Fibroblast of the aortic adventitia (primary cell): ENCODE measurements at places on chromosomes 12 and 14. TPM values are rescaled to one million over a fixed set of nuclear protein-coding genes. Genes with fewer than 3 reads are reported as not detected.

The PRB2 gene
- not detected in 2 replicates for total RNA-seq

The MDP1 gene
- total RNA-seq: 11.8 and 23.2 TPM in 2 replicates

The C12orf43 gene
- total RNA-seq: 12.7 and 17.8 TPM in 2 replicates

The ARHGAP9 gene
- total RNA-seq: 0.18 TPM in 1 of 2 replicates, not detected in the other
